ENCODE measurements at places on chromosomes 16 and 17.

- DNase-seq: no peak
Measured at GRCh38 chr17:42674755-42675347, 1.9 kb downstream of the PLEKHH3 start.

- no peak for DNase-seq
Measured at GRCh38 chr16:82027629-82028064, 7.4 kb upstream of the HSD17B2 start.

DNA sequence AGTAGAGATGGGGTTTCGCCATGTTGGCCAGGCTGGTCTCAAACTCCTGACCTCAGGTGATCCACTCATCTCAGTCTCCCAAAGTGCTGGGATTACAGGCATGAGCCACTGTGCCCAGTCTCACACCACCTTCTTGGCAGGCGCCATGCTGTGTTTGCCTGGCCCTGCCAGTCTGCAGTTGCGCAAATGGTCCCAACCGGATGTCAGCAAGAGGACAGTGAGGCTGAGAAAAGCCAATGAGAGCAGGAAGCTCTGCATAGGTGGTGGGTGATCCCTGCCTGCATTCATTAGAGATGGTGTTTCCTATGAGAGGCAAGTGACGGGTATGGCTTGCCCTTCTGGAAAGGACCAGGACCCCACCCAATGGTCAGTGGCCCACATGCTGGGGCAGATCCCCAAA lies 59.3 kb downstream of the PECAM1 start:
- DNase-seq: no peak

- DNase-seq: no peak
Measured at GRCh38 chr17:82937411-82938371, 97.9 kb upstream of the ZNF750 start.

DNA sequence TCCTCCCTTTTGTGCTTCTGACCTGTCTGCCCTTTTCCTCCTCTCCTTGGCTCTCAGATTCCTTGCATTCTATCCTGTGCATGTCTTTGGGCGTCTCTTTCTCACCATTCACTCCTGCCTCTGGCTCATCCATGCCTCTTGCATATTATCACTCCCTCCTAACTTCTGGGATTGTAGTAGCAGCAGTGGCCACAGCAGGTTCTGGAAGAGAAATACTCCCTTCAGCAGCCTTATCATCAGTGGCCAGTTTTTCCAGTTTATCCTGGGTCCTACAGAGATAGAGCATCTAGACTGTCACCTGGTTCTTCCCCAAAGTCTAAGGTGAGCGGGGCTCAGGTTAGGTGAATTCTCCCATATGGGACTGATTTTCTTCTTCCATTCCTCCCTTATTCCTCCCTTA lies 354.0 kb upstream of the CCL2 start:
- peak; percentile 25 for DNase-seq

GRCh38 chr17:6162216-6162615 lies 92.0 kb downstream of the WSCD1 start:
- DNase-seq: peak; percentile 36

GRCh38 chr16:16933861-16934260 lies 536.9 kb downstream of the XYLT1 start:
- no peak for DNase-seq

GRCh38 chr17:65081439-65081838 lies 24.9 kb upstream of the GNA13 start:
- DNase-seq: no peak

DNA sequence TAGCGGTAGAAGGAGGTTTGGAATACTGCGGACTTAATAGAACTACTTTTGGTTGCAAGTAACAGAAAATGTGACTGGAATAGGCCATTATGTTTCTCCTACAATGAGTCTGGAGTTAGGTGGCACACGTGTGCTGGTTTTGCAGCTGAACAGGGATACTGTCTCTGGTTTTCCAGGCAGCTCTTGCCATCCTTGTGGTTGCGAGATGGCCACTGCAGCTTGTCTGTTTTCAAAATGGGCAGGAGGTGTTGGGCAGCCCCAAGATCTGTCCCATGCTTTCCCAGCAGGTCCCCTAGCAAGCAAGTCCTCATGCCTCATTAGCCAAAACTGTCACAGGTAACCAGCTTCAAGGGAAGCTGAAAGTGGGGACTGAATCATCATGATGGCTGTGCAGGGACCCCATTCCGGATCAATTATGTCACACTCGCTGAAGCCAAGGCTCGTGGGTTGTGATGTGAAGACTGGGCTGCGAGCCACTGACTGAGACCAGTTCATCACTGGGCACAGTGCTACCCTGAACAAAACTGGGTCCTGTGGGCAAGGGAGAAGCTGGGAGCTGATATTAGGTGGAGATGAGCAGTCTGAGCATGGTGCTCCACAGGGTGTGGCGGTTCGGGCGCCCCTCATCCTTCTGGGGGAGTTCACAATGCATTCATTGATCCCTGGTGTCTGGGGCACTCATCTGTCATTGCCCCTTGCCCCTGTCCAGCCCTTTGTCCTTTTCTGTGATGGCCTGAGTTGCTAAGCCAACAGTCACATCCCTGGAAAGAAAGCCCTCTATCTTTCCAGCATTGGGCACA lies 82.1 kb downstream of the KSR1 start:
- no peak for DNase-seq

DNA sequence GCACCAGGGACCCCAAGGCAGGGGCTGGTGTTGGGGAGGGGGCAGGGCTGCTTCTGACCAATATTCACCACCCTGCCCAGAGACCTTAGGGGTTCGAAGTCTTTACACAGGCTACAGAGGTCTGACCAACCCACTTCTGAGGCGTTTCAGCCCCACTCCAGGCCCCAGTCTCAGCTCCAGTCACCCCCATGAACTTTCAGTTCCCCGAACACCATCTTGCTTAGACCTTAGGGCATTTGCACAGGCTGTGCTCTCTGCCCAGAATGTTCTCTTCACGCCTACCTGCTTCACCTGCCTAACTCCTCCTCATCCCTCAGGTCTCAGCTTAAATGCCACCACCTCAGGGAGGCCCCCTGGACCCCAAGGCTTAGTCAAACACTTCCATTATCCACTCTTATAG lies 25.8 kb upstream of the CPNE2 start:
- no peak for DNase-seq

GRCh38 chr16:89026121-89026612 lies 49.2 kb upstream of the CBFA2T3 start:
- no peak for DNase-seq

DNA sequence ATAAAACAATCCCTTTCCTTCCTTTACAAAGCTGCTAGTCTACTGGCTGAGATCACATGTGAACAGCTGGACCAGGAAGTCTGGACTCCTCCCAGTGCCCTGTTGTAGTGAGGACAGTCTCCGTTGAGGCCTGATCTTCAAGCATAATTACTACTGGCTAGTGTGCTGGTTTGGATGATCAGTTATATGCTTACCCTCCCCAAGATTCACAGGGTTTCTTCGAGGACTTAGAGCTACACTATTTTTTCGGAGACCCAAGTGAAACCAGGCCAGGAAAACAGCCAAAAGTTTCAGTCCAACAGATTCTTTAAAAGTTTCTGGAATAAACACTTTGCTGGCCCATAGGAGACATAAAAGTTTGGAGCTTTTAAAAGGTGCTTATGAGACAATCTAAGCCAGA lies 194.9 kb upstream of the CDH11 start:
- no peak for DNase-seq

GRCh38 chr17:55598495-55598894 lies 87.2 kb upstream of the SMIM36 start:
- DNase-seq: no peak

DNA sequence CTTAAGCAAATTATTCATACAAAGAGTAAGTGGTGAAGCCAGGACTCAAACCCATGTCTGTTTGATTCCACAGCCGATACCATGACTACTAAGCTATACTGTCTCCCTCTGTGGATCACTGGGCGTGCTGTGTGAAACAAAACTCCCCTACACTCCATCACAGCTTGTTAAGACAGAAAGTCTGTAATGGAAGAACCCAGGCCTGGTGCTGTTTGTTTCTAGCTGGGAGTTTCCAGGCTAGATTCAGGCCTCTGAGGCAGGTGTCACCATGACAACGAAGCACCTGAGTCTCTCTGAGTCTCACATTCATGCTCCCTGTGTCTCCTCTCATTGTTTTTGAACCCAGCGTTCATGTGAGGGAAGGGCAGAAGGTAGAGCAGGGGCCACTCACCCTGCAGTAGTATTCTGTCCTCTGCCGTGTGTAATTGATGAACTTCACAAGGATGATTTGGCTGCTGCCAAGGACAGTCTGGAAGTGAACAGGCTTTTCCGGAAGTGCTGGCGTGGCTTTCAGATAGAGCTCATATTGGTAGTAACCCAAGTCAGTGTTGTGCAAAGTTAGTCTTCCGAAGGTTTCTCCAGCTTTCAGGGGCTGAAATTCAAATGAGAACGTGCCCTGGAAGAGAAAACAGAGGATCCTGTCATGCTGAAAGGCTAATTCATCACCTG lies 8.6 kb upstream of the VAC14 start:
- DNase-seq: no peak

GRCh38 chr17:75319904-75320691 lies 30.9 kb upstream of the SLC25A19 start:
- DNase-seq: no peak

- no peak for DNase-seq
Measured at GRCh38 chr17:73030995-73031394, 61.5 kb downstream of the SLC39A11 start.

GRCh38 chr16:86574646-86575045 lies 3.7 kb upstream of the FOXL1 start:
- no peak for DNase-seq

DNA sequence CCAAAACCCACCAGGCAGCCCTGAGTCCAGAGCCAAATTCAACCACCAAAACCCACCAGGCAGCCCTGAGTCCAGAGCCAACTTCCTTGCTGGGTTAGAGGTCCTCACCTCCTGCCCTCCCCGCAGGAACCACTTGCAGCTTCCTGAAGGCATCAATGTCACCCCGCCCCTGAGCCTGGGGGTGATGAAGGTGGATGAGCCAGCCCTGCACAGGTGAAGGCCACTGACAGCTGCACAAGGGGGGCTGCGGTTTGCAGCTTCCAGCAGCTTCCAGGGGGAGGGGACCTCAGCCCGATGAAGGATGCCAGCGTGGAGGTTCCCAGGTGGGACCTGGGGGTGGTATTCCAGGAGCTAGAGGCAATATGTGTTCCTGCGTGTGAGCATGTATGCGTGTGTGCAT lies 7.6 kb upstream of the CSNK1D start:
- DNase-seq: no peak

DNA sequence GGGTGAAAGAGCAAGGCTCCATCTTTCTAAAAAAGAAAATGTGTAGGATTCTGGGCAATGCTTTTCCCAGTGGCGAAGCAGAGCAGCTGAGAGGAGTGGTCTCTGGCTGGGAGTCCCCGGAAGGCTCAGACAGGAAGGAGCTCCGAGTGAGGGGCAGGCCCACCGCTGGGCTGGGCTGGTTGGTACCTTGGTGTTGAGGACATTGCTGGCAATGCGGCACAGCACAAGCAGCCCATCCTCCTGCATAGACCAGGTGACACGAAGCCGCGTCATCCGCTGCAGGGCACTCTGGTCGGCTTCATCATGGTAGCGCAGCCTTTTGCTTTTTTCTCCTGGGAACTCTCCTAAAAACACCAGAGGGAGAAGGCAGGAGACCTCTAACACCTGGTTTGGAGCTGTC lies 63.9 kb downstream of the GTF3C1 start:
- no peak for DNase-seq

GRCh38 chr17:15291674-15292361 lies 26.7 kb upstream of the PMP22 start:
- no peak for DNase-seq

DNA sequence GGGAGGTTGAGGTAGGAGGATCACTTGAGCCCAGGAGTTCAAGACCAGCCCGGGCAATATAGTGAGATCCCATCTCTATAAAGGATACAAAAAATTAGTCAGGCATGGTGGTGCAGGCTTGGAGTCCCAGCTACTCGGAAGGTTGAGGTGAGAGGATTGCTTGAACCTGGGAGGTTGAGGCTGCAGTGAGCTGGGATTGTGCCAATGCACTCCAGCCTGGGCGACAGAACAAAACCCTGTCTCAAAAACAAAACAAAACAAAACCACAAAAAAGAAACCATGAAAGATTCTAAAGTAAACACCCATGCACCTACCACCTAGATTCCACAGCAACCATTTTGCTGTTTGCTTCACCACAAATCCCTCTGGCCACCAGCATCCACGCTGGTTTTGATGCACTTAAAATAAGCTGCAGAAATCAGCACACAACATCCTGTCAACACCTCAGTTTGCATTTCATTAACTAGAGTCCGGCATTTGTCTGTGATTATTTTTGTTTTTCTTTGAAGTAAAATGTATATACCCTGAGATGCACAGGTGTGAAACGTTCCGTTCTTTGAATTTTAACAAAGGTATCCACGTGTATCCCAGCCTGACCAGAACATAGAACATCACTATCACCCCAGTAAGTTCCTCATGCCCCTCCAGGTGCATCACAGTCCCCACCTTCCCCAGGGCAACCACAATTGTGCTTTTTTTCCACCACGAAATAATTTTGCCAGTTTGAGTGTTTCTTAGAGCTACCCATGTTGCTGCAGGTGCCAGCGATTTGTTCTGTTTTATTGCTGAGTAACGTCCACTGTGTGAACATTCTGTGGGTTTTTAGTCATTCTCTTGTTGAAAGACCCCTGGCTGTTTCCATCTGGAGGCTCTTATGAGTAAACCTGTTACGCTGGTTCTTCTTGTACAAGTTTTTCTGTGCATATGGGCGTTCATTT lies 191.5 kb downstream of the SEC14L1 start:
- no peak for DNase-seq

GRCh38 chr16:86392436-86393152 lies 117.7 kb upstream of the FOXF1 start:
- no peak for DNase-seq

DNA sequence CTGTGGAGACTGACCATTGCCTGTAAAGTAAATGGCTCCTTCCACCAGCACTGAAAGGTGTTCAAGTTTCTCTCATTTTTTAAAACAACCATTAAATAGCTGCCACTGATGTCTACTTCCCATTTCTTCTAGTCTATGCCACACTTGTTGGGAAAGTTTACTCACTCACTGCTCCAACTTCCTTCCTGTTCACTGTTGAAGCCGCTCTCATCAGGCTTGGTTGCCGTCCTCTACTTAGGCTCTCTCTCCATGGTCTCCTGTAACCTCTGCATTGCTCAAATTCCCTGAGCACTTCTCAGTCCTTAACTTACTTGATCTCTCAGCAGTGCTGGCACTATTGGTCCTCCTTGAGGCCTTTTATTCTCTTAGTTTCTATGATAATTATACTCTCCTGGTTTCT lies 32.4 kb downstream of the SNX11 start:
- DNase-seq: no peak

DNA sequence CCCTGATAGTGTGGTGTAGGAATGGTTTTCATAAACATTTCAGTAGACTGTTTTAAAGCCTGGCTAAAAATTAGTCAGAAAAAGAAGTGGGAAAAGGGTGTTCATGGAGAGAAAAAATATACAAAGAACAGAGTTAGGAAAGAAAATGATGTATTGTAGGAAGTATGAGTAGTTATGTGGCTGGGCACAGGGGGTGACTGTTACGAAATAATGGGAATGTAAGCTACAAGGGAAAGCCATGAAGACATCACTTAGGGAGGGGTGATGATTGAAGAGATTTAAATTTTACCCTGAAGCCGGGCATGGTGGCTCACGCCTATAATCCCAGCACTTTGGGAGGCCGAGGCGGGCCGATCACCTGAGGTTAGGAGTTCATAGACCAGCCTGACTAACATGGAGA lies 55.3 kb downstream of the NUP88 start:
- no peak for DNase-seq

Data from NT2/D1 (cell line).